GM04503 (cell line): ENCODE measurements at places on chromosomes 6 and 20.

DNA sequence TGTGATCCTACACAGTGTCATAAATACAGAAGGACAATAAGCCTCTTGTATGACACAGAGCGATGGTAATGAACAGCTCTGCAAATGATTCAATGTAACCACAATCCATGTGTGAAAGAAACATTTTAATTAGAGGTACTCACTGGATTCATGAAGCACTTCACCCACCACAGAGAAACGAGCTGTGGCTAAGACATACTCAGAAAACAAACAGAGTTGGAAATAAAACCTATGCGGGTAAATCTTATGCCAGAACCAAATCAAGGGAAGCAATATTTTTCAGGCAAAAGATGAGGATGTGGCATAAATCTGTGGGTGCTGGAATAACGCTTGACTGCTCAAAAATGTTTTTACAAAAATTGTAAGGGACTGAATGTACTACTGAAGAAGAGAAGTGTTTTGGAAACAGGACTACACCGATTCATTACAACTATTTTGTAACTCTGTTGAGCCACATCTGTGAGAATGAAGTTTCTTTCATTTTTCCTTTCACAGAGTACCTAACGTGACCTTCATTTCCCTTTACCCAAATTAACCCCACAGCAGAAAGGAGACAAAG lies 112.1 kb downstream of the WDR27 start:
- DNase-seq: peak; percentile 39

GRCh38 chr20:44479643-44480042 lies 4.0 kb downstream of the TTPAL start:
- no peak for DNase-seq

DNA sequence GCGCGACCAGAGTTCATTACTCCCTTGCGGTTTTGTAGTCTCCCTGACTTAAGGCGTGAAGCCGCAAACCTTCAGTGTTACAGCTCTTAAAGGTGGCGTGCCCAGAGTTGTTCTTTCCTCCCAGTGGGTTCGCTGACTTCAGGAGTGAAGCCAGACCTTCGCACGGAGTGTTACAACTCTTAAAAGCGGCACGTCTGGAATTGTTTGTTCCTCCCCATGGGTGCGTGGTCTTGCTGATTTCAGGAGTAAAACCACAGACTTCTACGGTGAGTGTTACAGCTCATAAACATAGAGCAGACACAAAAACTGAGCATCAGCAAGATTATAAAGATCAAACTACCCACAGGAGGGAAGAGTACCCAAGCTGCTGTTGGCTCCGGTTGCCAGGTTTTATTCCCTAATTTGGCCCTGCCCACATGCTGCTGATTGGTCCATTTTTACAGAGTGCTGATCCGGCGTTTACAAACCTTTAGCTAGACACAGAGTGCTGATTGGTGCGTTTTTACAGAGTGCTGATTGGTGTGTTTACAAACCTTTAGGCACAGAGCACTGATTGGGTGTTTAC lies 10.4 kb downstream of the TMEM14C start:
- no peak for DNase-seq

DNA sequence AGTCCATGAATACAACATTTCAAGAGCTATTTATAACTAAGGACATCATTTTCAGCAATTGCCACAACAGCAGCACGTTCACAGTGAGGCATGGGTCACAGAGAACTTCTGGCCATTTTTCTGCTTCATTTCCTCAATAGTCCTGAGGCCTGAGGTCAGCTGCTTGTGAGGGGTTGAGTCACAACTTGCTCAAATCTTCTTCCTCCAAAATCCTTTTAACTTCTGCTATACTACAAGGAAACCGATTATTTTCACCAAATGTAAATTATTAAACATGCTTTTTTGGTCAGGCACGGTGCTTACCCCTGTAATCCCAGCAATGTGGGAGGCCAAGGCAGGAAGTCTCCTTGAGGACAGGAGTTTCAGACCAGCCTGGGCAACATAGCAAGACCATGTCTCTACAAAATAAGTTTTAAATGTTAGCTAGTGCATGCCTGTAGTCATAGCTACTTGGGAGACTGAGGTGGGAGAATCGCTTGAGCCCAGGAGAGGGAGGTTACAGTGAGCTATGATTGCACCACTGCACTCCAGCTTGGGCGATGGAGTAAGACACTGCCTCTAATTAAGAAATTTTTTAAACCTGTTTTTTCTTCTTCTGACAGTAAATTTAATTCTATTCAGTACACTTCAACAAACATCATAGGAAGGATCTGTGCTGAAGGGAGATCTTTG lies 11.1 kb upstream of the SLC16A10 start:
- DNase-seq: no peak

DNA sequence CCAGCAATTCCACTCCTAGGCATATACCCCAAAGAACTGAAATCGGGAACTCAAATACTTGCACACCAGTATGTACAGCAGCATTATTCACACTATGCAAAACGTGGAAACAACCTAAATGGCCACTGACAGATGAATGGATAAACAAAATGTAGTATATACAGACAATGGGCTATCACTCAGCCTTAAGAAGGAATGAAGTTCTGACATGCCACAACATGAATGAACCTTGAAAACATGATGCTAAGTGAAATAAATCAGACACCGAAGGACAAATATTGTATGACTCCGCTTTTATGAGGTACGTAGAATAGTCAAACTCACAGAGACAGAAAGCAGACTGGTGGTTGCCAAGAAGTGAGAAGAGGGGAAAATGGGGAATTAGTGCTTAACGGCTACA lies 59.1 kb upstream of the CCN6 start:
- no peak for DNase-seq

- DNase-seq: no peak
Observed at GRCh38 chr6:115363379-115363778, 697.3 kb downstream of the FRK start.
